ENCODE measurements at places on chromosomes 6 and 20.
A peak's percentile ranks its signal among the peaks of the same experiment; 100 is the strongest.

DNA sequence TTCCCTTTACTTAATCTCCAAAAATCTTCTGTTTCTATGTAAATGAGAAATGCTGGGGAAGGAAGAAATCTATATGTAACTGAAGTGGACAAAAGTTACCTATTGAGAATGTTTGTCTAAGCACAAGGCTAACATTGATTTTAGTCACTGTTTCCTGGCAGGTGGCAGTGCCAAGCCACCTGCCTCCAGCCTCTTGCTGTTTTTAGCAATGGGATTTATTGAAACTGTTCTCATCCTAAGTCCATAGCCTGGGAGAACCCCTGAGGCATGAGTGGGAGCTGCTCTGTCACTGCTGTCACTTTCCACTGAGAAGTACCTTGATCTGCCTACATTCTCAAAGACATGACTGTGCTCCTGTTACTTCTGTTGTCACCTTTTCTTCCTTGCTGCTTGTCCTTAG is 14.7 kb downstream of the ENPP3 start:
- no peak overlapping the region for H3K4me3 ChIP-seq
- H3K27me3 ChIP-seq = no peaks in the 10 kb centered on the region
- H3K36me3 ChIP-seq = no peaks in the 10 kb centered on the region

DNA sequence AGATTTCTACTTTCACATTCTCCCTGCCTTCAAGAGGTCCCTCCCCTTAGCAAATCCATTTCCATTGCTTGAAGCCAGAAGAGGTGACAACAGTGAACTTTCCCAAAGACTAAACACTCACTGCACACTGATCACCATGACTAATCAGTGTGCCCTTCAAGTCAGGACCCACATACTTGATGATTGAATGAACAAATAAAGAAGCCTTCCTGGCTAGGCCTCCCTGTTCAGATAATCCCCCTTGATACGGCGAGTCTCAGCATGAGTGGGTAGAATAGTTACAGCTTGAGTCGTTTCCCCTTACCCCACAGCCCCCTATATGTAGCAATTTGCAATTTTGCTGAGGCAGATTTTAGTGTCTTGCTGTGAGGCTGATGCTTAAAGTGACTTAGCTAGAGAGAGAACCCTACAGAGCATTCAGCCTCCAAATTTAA is 102.2 kb downstream of the UNC5CL start:
- peaks cover 5% of the 10 kb centered on the region for H3K27me3 ChIP-seq
- H3K4me3 ChIP-seq = no peak overlapping the region
- H3K36me3 ChIP-seq = no peaks in the 10 kb centered on the region
- DNase-seq = no peak
- no peaks in the 10 kb centered on the region for H3K4me1 ChIP-seq

DNA sequence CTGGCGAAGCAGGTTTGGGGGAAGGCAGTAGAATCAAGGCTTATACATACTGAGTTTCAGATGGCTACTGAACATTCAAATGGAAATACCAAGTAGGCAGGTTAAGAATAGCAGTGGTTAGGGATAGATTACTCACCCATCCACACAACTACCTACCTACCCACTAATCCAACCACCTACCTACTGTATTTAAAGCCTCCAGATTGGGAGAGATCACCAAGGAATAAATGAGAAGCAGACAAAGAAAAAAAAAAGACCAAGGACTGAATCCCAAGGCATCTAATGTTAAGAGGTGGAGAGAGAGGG is 68.3 kb upstream of the SMIM29 start:
- no peak overlapping the region for H3K27ac ChIP-seq
- H3K36me3 ChIP-seq = no peaks in the 10 kb centered on the region
- H3K27me3 ChIP-seq = no peaks in the 10 kb centered on the region
- no peak for DNase-seq
- H3K4me3 ChIP-seq = no peak overlapping the region

- peaks cover 4% of the 10 kb centered on the region for H3K36me3 ChIP-seq
- H3K27ac ChIP-seq = peak overlapping the region; percentile 76
- H3K4me1 ChIP-seq = peaks cover 24% of the 10 kb centered on the region
- no peak overlapping the region for H3K4me3 ChIP-seq
- DNase-seq = no peak
Observed at GRCh38 chr20:5836569-5836968, 86.4 kb downstream of the SHLD1 start.

- no peak for DNase-seq
- H3K27ac ChIP-seq = no peak overlapping the region
- H3K36me3 ChIP-seq = peaks cover 11% of the 10 kb centered on the region
- peaks cover 2% of the 10 kb centered on the region for H3K4me1 ChIP-seq
- H3K4me3 ChIP-seq = no peak overlapping the region
- H3K27me3 ChIP-seq = no peaks in the 10 kb centered on the region
Observed at GRCh38 chr6:25998379-25998778, 35.8 kb downstream of the TRIM38 start.

- no peak for DNase-seq
- no peak overlapping the region for H3K27ac ChIP-seq
- no peaks in the 10 kb centered on the region for H3K36me3 ChIP-seq
- no peaks in the 10 kb centered on the region for H3K27me3 ChIP-seq
- H3K4me3 ChIP-seq = no peak overlapping the region
Observed at GRCh38 chr6:107154131-107154800, 39.0 kb upstream of the BEND3 start.

GRCh38 chr6:4322846-4323309 is 187.5 kb upstream of the ECI2 start:
- no peak overlapping the region for H3K27ac ChIP-seq
- no peaks in the 10 kb centered on the region for H3K4me1 ChIP-seq
- no peaks in the 10 kb centered on the region for H3K27me3 ChIP-seq

DNA sequence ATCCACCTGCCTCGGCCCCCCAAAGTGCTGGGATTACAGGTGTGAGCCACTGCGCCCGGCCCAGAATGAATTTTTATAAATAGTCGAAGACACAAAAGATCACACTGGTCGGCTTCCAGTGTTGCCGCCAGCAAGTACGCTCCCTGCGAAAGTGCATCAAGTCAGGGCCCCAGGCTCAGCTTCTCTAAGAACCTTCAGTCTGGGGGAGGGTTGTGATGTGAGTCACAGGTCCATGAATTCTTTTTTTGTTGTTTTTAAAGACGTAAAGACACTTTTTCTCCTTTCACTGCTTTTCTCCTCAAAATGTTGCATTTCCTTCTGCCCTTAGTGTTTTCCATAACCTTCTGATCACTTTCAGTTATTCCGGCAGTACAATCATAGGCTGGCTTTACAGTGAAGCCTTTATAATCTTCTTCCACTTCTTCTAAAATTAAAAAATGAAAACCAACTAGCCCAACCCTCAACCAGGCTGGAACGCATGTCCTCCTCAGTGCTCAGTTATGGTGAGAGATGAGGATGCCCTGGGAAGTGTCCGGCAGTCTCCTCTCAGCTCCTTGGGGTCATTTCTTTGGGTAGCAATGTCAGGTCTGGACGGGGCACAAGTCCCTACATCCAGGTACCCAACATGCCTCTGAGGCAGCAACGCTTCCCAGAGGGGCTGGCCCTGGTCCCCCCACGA is 66.6 kb downstream of the CSE1L start:
- DNase-seq = no peak
- peaks cover 59% of the 10 kb centered on the region for H3K36me3 ChIP-seq
- H3K27me3 ChIP-seq = no peaks in the 10 kb centered on the region
- no peak overlapping the region for H3K27ac ChIP-seq

GRCh38 chr20:43508604-43509040 is 1.1 kb downstream of the L3MBTL1 start:
- no peak overlapping the region for H3K27ac ChIP-seq
- H3K4me1 ChIP-seq = peaks cover 15% of the 10 kb centered on the region
- peaks cover 25% of the 10 kb centered on the region for H3K27me3 ChIP-seq
- H3K4me3 ChIP-seq = no peak overlapping the region
- no peak for DNase-seq

DNA sequence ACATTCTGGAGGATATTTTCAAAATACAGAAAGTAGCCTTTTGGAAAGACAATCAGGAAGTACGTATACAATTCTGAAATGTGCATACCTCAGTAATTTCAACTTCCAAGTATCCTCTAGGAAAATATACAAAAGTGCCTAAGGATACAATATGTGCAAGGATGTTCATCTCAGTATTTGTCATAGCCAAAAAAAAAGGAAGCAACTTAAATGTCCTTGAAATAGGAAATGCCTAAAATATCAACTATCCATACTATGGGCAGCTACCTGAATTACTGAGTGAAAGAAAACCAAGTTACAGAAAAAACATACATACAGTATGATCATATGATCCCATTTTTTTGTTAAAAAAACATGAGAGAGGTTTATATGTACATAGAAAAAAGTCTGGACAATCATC is 1.5 kb downstream of the PPIL1 start:
- no peak for DNase-seq
- H3K36me3 ChIP-seq = peaks cover 10% of the 10 kb centered on the region
- peaks cover 14% of the 10 kb centered on the region for H3K4me1 ChIP-seq
- H3K27ac ChIP-seq = no peak overlapping the region
- H3K27me3 ChIP-seq = no peaks in the 10 kb centered on the region

DNA sequence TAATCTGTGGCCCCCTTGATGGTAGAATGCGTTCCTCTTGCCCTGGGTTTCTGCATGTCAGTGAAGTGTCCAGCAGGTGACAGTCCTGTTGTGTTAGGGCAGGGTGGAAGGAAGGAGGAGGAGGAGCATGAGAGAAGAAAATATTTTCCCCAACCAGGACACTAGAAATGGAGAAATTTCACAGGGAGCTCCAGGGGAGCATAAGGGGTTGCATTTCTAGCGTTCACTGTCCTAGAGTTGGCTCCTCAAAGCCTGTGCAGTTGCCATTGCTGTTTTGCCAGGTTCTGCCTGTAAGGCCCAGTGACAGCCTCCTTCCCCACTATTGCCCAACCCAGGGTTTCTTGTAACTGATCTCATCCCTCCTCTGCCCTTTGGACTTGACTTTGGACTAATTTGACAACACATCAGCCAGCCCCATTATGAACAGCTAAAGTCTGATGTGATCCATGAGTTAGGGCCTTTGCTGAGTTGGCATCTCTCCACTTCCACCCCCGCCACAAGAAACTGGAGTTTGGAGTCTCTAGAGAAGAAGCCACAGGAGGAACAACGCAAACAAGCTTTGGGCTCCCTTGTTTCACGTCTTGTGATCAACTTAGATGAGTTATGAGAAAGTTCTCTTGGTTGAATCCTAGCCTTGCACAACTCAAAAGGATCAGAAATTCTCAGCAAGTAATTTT is 14.0 kb upstream of the FAM50B start:
- H3K27me3 ChIP-seq = no peaks in the 10 kb centered on the region
- H3K4me3 ChIP-seq = no peak overlapping the region
- H3K4me1 ChIP-seq = no peaks in the 10 kb centered on the region

DNA sequence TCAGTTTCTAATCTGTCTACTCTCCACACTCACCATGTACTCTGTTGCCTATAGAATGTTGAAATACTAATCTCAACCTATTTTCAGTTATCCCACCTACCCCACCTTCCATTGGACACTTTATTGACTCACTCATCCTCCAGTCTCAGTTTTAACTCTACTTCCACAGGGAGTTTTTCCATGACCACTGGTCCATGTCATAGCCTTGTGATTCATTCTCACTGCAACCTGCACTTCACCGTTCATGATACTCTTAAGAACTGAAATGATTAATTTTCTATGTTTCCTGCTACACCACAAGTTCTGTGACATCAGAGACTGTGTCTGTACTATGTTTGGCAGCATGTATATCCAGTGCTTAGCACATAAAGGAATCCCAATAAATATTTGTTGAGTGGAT is 122.8 kb upstream of the HSF2 start:
- no peaks in the 10 kb centered on the region for H3K4me1 ChIP-seq
- H3K27me3 ChIP-seq = no peaks in the 10 kb centered on the region
- no peak overlapping the region for H3K4me3 ChIP-seq
- DNase-seq = no peak
- no peaks in the 10 kb centered on the region for H3K36me3 ChIP-seq
